ENCODE measurements at places on chromosomes 6 and 20. TPM values are rescaled to one million over a fixed set of nuclear protein-coding genes. Genes with fewer than 3 reads are reported as not detected.

Gene COL9A3
- not detected for total RNA-seq

Gene CGA
- not detected for total RNA-seq

Gene BMP5
- total RNA-seq = not detected

Gene C6orf58
- total RNA-seq = not detected

Gene SCRT2
- not detected for total RNA-seq
